ENCODE measurements at places on chromosomes 3 and 15.

GRCh38 chr15:68620721-68621527, 42.1 kb downstream of the CORO2B start:
- no peak for DNase-seq

DNA sequence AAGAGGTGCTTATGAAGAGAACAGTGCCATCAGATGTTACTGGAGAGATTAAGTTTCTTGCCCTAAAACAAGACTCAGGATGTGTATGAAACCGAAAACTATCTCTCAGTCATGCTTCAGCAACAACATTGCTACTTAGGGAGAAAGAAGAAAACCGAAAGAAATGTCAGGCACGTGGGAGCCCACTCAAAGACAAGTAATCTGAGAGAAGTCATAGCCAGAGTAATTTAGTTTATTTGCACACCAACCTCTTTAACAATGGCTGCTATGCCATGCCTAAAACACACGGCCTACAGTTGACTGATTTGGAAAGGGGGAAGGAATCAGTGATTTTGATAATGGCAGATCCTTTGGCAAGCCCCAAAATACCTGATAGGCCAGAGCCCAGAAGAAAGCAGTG, 162.9 kb downstream of the TIGIT start:
- no peak for DNase-seq

GRCh38 chr15:57403017-57403416, 26.7 kb downstream of the CGNL1 start:
- DNase-seq, result no peak

GRCh38 chr3:195257454-195258448, 13.2 kb downstream of the XXYLT1 start:
- no peak for DNase-seq

DNA sequence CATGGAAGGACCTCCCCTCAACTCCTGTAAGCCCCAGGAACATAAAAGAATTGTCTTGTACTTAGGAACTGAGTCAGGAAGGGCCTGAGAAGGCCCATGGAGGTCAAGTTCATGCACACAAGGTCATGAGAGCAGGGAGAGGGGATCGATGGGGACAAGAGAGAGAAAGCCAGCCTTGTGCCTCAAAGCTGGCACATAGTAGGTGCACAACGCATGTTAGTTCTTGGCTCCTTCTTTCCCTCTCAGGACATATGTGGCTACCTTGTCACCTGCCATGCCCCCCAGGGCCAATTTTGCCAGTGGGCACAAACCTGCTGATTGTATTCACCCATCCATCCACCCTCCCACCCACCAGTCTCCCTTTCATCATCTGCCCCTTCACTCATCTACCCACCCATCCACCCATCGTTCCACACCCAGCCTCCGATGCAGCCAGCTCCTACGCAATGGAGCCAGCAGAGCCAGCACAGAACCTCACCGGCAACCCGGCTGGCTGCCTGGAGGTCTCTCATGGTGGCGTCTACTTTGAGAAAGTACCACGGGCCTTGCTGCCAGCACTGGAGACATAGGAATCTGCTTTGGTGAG, 52.4 kb upstream of the INSYN1 start:
- DNase-seq, result no peak

- no peak for DNase-seq
Measured at GRCh38 chr3:168511428-168512014, 415.8 kb upstream of the GOLIM4 start.

- no peak for DNase-seq
Measured at GRCh38 chr15:61935493-61935892, 124.8 kb downstream of the VPS13C start.

GRCh38 chr15:68441045-68441743, 9.2 kb upstream of the ITGA11 start:
- DNase-seq, result no peak

GRCh38 chr3:148379763-148380382, 317.8 kb upstream of the AGTR1 start:
- no peak for DNase-seq

- no peak for DNase-seq
Measured at GRCh38 chr15:92963794-92964193, 63.7 kb downstream of the CHD2 start.

DNA sequence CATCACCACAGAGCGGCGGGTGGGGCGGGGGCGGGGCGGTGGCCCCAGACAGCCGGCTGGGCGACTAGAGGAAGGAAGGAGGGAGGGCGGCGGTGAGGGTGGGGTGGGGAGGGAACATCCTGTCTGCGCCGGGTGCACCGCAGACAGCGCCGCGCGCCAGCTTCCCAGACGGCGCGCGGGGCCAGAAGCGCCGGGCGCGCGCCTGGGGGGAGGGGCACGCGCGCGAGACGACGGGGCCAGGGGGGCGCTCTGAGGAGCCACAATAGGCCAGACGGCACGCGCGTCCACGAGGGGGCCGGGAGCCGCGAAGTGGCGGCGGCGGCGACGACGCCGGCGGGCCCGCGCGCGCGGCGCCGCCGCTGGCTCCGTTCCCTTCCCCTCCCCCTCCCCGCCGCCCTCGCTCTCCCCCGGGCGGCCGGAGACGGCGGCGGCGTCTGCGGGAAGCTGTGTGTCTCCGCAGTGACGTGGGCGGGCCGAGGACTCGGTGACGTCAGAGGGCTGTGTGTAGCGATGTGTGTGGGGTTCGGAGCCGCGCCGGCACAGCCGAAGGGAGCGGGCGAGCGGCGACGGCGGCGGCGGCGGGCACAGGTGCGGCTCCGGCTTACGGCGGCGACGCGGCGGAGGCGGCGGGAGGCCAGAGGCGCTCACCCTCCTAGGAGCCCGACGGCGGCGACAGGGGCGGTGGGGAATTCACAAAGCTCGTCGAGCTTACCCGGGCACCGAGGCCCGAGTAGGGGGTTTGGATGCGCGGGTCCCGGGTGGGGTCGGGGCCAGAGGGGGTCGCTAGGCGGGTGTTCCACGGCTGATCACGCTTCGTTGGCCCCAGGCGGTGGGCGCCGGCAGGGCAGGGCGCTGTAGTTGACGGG, at the start of gene SKIL:
TSS of gene SKIL (plus strand) at position 540 of the 866 bp plus-strand sequence. CDS start 2,617 bp downstream, outside the sequence.
- DNase-seq, result peak; percentile 95

- no peak for DNase-seq
Measured at GRCh38 chr3:184336547-184337398, 627 bp upstream of the FAM131A start.

DNA sequence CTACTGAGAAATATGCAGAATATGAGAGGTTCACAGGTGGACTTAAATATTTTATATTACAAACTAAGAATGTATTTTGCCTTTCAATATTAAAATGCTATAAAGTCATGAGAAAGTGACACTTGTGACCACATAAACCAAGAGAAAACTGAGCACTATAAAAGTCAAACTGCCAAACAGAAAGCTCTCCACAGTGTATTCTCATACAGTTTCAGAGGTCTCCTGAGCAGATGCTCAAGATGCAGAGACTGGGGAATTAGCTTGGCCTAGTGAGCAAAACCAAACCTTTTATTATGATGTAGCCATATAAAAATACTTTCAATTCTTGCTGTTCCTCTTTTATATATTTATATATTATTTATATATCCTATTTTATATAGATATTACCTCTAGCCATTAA, 227.8 kb downstream of the TBC1D5 start:
- no peak for DNase-seq

DNA sequence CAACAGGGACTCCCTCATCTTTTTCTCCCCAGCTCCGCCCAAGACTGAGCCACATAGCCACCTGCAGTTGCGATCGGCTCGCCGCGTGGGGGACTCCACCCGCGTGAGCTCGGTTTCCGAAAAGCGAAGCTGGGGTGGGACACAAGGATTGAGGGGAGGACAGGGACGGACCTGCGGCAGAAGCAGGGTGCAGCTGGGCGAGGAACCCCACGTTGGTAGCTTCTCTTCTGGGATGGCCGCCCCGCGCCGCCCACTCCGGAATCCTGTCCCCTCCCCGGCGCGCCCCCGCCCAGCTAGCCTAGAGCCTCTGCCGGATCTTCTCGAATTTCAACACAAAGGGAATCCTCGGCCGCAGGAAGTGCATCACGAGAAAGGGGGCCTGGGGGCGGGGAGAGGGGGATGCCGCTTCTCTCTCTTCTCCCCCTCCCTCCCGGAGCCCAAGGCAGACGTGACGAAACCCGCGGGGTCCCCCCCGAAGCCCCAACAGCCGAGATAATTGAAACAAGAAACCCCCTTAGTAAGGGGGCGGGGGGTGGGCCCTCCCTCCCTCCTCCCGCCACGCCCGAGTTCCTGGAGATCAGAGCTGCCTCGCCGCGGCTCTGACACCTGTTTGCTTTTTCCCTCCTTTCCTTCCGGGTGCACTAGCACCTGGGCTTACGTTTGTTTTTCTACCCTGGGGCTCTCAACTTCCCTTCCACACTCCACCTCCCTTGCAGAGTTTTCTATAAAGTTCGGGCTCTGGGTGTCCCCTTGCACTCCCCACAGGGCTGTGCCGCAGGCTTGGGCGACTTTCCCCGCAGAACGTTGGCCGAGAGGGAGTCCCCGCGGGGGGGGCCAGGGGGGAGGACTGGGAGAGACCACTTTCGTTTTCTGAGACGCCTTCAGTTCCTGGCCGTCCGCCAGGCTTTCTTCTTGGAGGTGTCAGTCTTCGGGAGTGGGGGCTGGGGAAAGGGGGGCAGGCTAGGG, 1.3 kb upstream of the KCNH8 start:
- peak; percentile 14 for DNase-seq

- DNase-seq, result no peak
Measured at GRCh38 chr3:107710851-107711250, 188.1 kb downstream of the BBX start.

GRCh38 chr15:29138260-29138659, 131.4 kb downstream of the NSMCE3 start:
- no peak for DNase-seq

DNA sequence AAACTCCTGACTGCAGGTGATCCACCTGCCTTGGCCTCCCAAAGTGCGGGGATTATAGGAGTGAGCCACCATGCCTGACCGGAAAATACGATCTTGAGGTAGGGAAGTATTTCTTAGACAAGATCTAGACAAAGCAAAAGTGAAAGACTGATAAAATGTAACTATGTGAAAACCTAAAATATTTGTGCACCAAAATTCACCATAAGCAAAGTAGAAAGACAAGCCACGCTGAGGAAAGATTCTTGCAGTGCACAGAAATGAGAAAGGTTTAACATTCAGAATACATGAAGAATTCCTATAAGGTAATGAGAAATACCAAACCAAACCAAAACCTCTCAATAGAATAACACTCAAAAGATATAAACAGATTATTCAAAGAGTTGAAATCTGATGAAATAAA, 35.7 kb downstream of the SYNM start:
- no peak for DNase-seq

DNA sequence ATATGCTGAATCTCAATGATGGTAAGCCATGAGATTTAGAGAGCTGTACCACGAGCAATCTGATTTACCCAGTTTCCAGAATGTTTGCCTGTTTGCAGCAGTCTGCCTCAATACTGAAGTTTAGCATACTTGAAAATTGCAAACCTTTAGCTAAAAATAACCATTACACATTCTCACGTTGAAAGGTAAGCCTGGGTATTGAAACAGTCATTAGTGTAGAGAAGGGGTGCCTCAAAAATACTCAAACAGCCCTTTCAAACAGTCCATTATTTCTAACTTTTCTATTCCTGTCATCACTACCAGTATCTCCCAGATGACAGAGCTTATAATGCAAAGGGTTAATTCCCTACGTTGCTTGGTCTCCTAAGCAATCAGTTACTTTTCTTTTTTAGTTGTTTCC, 111.8 kb upstream of the MBNL1 start:
- no peak for DNase-seq

DNA sequence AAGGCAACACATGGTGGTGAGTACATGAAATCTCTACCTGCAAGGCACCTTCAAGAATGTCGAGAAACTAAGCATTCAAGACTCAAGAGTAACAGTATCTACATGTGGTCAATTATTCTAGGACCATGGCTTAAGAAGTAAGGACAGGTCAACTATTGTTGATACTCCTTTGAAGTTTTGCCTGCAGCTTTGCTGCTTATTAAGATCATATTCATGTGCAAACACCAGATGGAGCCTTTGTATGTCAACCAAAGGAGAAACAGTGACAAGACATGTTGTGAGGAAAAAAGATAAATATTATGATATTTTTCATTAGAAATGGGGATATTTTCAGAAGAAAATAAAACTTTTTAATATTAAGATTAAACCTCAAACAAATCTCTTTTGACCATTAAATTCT, 52.3 kb upstream of the FGF7 start:
- DNase-seq, result no peak

DNA sequence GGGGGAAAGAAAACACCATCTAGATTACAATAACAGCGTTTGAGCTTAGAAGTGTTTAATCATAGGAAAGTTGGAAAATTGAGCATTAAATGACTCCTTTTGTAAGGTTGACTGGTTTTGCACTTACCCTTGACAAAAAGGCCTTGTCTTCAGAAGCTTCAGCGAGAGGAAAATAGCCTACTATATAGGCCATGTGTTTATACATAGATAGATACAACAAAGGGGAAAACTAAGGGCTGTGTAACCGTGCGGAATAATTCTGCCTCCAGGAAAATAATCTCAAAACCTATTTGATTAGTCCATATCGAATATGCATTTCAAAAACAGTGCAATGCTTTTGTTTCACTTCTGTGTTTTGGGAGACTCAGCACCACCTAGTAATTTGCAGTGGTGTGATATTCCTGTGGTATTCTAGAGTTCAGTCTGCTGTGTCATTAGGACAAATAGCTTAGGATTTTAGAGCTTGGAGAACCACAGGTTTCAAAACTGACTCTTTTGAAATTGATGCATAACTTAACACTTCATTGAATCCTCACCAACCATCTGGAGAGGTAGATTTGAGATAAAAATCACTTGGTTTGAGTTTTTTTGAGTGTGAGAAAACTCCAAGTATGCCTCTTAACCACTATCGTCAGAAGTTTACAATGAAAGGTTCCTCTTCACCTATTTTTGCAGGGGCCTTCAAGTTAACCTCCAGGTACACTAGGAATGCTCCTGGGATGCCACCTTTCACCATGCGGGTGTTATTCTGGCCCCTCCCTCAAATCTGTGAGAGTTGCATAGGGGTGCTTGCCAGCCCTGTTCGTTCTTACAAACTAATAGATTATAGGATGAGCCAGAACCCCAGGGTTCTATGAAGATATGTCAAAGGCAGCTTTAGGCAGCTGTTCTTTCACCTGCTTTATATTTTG, 1.9 kb downstream of the ARHGAP31 start:
- DNase-seq, result no peak

DNA sequence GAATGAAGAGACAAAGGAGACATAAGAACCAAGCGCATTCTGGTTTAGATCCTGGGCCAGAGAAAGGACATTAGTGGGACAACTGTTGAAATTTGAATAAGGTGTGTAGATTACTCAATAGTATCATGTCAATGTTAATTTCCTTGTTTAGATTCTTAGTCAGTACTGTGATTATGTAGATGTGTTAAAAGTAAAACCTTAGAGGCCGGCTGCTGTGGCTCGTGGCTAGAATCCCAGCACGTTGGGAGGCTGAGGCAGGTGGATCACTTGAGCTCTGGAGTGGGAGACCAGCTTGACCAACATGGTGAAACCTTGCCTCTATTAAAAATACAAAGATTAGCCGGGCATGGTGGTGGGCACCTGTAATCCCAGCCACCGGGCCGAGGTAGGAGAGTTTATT, 26.7 kb downstream of the CYP8B1 start:
- DNase-seq, result no peak

- no peak for DNase-seq
Measured at GRCh38 chr3:41104147-41104546, 95.2 kb upstream of the CTNNB1 start.

- no peak for DNase-seq
Measured at GRCh38 chr15:48888191-48888590, 10.3 kb downstream of the EID1 start.

Data from stimulated activated CD8-positive, alpha-beta memory T cell treated with anti-CD3 and anti-CD28 coated beads, Interleukin-7, amount 100 ng/mL, for 1 hour (primary cell).